Stimulated activated CD8-positive, alpha-beta memory T cell treated with anti-CD3 and anti-CD28 coated beads, Interleukin-4, amount 100 ng/mL, for 1 hour (primary cell): ENCODE measurements at places on chromosomes 11 and 22.

DNA sequence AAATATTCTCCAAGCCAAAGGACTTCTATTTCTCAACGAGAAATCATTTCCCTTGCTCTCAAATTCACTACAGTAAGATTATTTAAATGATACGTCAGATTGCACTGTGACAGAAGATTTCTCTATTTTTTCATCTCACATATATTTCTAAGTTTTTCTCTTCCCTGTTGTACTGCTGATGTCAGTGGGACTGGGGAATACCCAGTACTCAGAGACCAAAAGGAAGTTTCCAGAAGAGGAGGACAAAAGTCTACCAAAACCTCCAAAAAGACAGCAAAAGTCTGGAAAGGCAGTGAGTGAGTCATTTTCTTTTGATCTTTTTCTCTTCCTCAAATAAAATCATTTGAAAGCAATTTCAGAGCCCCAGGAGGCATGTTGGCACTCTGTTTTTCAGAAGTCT lies 149.8 kb upstream of the PITPNB start:
- DNase-seq = no peak

DNA sequence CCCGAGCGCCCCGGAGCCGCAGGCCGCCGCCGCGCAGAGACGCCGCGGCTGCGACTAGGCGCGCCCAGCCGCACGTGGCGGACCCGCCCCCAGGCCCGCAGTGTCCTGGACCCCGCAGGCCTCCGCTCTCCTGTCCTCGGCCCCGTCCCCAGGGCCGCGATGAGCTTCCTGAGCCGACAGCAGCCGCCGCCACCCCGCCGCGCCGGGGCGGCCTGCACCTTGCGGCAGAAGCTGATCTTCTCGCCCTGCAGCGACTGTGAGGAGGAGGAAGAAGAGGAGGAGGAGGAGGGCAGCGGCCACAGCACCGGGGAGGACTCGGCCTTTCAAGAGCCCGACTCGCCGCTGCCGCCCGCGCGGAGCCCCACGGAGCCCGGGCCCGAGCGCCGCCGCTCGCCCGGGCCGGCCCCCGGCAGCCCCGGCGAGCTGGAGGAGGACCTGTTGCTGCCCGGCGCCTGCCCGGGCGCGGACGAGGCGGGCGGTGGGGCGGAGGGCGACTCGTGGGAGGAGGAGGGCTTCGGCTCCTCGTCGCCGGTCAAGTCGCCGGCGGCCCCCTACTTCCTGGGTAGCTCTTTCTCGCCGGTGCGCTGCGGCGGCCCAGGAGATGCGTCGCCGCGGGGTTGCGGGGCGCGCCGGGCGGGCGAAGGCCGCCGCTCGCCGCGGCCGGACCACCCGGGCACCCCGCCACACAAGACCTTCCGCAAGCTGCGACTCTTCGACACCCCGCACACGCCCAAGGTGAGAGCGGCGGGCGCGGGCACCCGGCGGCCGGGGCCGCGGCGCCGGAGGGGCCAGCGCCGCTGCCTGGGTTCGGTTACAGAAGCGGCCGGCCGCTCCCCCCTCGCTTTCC lies 528 bp downstream of the WEE1 start:
- DNase-seq = no peak

DNA sequence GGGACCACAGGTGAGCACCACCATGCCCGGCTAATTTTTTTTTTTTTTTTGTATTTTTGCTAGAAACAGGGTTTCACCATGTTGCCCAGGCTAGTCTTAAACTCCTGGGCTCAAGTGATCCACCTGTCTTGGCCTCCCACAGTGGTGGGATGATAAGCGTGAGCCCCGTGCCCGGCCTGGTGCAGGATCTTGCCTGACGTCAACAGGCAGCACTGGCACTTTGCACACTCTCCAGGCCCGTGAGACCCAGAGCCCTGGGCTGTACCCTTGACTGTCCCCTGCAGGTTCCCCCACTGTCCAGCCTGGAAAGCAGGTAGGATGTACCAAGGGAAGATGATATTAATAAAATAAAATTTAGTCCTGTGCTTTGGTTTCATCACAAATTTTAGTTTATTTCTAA lies 29.1 kb upstream of the PANX2 start:
- DNase-seq = no peak

- no peak for DNase-seq
Measured at GRCh38 chr11:72769680-72770079, 17.5 kb upstream of the ARAP1 start.

- no peak for DNase-seq
Measured at GRCh38 chr11:129699711-129700304, 115.8 kb upstream of the TMEM45B start.

- no peak for DNase-seq
Measured at GRCh38 chr11:86671531-86672006, 847 bp downstream of the ME3 start.

DNA sequence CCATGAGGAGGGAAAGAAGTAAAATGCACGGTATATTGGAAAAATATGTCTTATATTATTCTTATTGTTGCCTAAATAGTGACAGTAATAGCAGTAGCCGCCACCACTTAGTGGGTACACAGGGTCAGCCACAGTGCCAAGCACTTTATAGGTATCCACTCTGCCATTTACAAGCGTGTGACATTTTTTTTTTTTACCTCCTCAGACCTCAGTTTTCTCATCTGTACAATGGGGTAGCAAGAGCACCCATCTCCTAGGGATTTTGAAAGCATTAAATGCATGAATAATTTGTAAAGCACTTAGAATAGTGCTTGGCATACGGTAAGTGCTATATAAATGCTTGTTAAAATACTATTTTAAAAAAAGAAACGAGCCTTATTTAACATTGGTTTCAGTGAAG lies 8.9 kb downstream of the RTN4RL2 start:
- no peak for DNase-seq

DNA sequence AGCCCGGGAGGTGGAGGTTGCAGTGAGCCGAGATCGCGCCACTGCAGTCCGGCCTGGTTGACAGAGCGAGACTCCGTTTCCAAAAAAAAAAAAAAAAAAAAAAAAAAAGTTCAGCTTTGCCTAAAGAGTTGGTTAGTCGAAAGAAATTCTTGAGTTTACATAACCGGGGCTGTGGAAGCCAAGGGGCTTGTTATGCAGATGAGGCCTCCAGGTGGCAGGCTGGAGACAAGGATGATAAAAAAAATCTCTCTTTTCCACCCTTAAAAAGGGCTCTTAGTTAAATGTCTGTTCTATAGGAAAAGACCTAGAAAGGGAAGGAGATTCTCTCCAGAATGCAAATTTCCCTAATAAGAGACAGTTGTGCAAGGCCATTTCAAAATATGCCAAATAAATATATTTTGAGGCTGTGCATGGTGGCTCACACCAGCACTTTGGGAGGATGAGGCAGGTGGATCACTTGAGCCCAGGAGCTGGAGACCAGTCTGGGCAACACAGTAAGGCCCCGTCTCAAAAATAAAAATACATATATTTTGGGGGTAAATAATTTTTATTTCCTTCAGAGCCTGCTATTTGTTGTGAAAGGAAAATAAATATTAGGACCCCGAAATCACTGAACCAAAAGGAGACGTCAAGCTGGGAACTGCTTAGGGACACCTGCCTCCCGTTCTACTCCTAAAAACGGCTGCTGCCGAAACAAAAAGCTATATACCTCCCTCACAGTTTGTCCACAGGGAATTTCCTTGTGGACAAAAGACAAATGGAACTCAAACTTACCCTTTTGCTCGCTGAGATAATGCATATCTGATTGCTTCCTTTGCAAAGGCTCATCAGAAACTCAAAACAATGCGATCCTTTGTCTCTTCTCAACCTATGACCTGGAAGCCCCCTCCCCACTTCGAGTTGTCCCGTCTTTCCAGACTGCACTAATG lies 2.4 kb upstream of the IFITM2 start:
- no peak for DNase-seq

- no peak for DNase-seq
Measured at GRCh38 chr11:128734103-128734831, 40.4 kb downstream of the FLI1 start.

GRCh38 chr22:36743591-36744412 lies 32.1 kb downstream of the IFT27 start:
- DNase-seq = no peak

- DNase-seq = no peak
Measured at GRCh38 chr11:68970921-68971636, 9.7 kb downstream of the MRGPRD start.

- DNase-seq = no peak
Measured at GRCh38 chr11:129625930-129626329, 189.7 kb upstream of the TMEM45B start.

DNA sequence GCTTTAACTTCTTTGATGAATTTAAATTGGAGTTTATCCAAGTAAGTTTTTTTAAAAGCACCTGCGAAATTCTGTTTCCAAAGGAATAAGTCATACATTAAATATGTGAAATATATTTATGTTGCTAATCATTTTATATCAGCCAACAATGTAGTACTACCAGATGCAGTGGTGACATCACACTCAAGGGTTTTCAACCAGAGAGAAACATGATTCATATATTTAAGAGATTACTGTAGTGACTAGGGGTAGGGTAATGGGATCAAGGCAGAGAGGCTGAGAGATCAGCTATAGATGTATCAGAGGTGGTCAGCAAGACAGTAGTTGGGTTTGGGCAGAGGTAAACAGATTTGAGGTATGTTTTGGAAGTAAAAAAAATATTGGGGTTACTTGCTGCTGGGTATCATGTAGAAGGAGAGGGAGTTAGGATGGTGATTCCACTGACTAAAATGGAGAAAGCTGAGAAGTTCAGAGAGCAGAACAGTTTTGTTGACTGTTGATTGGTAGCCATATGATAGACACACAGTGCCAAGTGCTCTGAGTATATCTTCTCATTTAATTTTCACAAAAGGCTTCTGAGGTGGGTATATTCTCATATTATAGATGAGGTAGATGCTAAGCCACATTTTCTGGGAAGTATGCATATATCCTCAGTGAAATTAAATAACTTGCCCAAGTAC lies 39.4 kb downstream of the CEP57 start:
- DNase-seq = no peak

DNA sequence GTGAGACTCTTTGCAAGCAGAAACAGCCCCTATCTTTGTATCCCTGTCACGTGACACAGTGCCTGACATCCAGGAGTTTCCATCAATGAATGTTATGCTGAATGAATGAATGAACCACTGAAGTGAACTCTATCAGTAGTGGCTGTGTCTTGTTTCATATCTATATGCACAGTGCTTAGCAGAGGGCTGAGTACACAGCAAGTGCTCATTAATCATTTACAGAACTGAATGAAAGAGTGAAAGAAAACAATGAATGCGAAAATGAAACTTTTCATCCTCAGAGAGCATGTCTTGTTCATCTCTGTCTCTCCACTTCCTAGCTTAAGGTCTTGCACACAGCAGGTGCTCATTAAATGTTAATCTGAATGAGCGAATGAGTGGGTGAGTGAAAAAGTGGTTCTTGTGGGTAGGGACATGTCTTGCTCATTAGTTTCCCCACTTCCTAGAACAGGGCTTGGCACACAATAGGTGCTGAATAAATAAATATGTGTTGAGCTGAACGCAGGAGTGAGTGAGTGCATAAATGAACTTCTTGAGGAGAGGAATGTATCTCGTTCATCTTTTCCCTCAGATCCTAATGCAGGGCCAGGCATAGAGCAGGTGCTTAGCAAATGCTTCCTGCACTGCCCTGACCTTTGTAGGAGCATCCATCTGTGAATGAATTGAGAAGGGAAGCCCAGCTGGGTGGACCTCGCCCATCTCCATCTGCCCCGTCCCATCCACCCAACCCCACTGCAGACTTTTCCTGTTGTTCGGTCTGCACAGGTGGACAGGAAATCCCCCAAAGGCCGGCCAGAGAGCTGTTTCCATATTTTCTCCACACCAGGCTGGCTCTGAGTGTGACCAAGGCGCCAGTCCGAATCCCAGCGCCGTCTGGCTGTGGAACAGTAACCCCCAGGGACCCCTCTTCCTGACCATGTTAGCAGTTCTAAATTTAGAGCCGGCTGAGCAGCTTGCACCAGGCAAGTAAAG lies 113.4 kb upstream of the CRYBB3 start:
- DNase-seq = no peak

DNA sequence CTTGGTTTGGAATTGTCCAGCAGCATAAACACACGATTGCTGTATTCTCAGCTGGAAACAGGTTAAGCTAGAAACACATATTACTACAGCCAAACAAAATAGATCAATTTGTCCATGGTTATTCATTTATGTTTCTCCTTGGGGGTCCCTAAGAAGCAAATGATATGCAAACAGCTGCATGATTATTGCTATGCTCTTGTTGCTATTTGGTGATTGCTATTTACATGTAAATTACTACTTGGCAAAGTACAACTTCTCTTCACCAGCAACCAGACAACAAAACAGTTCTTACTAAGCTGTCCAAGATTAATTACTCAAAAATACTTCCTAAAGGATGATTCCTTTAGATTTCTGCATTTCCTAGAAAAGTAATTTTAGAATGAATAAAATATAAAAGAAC lies 567.9 kb upstream of the ARHGAP42 start:
- no peak for DNase-seq

- no peak for DNase-seq
Measured at GRCh38 chr11:2758751-2759150, 59.0 kb upstream of the KCNQ1OT1 start.

DNA sequence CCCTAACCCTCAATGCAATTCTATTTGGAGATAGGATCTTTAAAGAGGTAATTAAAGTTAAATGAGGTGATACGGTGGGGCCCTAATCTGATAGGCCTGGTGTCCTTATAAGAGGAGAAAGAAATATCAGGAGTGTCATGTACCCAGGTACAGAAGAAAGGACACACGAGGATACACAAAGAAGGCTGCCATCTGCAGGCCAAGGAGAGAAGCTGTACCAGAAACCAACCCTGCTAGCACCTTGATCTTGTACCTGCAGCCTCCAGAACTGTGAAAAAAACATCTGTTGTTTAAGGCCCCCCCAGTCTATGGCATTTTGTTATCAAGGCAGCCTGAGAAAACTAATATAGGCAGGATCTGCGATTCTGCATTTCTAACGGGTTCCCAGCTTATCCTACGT lies 44.2 kb downstream of the FBXO7 start:
- DNase-seq = no peak

DNA sequence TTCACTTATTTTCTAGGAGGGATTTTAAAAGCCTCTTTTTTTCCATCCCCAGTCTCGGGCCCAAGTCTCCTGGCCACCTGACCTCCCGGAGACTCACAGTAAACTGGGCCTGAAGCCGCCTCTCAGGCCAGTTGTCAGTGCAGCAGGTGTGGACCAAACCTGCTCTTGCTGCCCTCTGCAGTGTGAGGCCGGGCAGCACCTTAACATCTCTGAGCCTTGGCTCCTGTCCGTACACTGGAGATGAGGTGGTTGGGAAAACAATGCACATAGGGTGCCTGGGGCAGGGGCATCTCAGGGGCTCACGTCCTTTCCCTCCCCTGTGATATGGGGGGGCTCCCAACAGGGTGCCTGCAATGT lies 45.1 kb downstream of the PHF21B start:
- no peak for DNase-seq

DNA sequence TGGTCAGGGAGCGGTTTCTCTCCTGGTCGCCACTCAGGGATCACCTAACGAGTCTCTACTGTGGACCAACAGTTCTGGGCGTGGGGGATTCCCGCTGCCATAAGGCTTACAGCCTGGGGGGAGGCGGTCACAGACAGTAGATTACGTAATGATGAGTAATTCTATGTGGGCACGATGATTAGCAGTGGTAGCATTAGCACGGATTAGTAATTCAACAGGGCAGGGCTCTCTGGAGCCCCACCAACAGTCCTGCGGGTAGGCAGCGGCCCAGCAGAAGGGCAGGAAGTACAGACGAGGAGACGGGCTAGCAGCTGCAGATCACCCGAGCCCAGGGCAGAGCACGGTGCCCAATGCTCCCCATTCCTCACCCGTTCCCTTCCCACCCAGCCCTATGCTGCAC lies 3.6 kb downstream of the SHISAL1 start:
- no peak for DNase-seq
